ENCODE measurements at places on chromosomes 12 and 14. TPM values are rescaled to one million over a fixed set of nuclear protein-coding genes. Genes with fewer than 3 reads are reported as not detected.

DNA sequence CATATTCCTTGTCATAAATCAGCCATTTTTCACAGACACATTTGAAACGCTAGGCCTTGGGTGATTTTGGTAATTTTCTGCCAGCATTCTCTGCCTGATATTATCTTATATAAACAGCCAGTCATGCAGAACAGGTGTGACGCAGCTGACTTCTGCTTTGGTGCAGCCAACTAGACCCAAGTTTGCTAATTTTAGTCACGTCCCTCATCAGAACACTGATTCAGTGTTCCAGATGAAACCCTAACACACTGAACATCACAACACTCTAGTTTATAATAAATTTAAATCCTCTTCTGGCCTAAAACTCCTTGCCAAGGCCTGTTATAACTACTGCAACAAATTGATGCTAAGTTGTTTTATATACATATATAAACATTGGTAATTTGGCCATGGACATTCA is 386.1 kb downstream of the SEC23A start:
- H3K27me3 ChIP-seq: no peaks in the 10 kb centered on the region
- no peak for DNase-seq
- no peak overlapping the region for H3K27ac ChIP-seq
- no peaks in the 10 kb centered on the region for H3K36me3 ChIP-seq
- H3K4me1 ChIP-seq: no peaks in the 10 kb centered on the region

- peak overlapping the region; percentile 89 for H3K27ac ChIP-seq
- no peak overlapping the region for H3K4me3 ChIP-seq
Measured at GRCh38 chr12:52148464-52149181, 43.2 kb downstream of the KRT80 start.

DNA sequence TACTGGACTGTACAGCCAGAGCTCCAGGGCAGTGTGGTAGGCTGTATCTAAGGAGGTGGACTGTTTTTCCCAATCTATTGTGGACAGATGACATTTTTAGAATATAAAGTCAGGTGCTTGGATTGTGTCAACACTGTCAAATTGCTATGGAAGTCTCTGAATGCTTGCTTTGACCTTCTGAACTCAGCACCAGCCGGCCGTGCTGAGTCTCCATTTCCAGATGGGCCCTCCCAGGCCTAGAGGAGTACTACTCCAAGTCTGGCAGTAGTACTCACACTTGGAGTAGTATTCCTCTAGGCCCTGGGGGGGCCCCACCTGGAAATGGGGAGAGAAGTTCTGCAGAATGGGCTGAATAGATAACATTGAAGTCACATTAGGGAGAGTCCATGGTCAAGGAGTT is 16.2 kb upstream of the KCNK13 start:
- H3K36me3 ChIP-seq: peaks cover 27% of the 10 kb centered on the region
- H3K4me1 ChIP-seq: no peaks in the 10 kb centered on the region
- no peak for DNase-seq
- no peaks in the 10 kb centered on the region for H3K27me3 ChIP-seq
- H3K27ac ChIP-seq: no peak overlapping the region
- no peak overlapping the region for H3K4me3 ChIP-seq

DNA sequence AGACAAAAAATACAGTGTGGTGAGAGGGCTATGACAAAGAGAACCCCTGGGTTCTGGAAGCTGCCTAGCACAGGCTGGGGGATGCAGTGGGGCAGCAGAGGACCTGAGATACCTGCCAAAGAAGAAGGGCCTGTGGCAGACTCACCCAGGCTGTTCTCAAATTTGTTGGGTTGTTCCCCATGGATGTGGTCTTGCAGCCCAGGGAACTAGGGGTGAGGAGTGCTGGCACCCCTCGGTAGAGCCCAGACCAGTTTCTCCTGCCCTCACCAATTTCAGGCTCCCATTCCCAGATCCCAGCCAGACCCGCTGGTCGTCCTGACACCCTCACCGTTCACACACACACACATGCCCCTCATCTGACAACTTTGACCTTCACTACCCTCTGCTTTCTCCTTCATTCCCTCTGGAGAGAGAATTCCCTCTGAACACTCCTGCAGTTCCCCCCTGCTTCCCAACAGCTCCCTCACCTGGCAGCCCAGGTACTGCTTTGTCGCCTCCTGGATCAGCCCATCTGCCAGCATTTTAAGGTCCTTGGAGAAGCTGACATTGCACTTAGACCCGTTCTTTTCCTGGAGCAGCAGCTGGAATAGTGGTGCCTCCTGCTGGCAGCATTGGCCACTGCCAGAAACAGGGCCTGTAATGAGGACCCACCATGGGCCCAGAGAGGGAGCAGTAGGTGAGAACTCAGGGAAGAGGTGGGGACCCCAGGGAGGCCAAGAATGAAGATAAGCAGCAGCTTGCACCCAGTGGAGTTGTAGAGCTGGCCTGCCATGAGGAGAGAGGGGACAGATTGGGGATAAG is 5.9 kb upstream of the GDF11 start:
- peaks cover 5% of the 10 kb centered on the region for H3K27me3 ChIP-seq
- H3K36me3 ChIP-seq: no peaks in the 10 kb centered on the region
- no peak overlapping the region for H3K4me3 ChIP-seq

DNA sequence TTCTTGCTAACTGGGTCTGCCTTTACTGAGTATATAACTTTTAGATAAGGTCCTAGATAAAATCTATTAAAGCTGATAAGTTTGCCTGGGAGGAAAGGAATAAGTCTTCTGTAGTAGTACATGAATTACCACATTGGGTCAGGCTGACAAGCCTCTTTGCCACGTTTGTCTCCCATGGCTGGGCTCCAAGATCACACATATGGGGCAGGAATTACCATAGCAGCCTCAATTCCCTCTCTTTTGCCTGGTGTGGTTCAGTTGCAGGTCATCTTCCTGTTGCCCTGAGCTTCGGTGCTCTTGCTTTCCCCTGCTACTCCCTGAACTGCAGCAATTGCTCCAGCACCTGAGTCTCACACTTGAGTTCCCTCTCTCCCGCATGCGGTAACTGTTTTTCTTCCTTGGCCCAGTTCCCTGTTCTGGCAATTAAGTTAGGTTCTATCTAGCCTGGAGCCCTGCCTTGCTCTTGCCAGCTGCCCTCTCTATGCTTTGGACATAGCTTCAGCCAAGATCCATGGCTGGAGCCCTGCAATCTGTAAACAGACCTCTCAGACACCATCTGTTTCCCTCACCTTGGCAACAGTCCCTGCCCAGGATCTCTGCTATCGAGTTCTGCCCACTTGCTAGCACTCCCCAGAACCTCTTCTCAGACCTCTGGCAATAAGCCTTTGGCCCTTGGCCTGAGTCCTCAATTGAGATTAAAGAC is 5.8 kb upstream of the GLT8D2 start:
- no peak overlapping the region for H3K27ac ChIP-seq
- H3K4me1 ChIP-seq: peaks cover 9% of the 10 kb centered on the region
- DNase-seq: no peak
- H3K4me3 ChIP-seq: no peak overlapping the region
- peaks cover 4% of the 10 kb centered on the region for H3K27me3 ChIP-seq

GRCh38 chr12:4567073-4567881 is 5.3 kb downstream of the DYRK4 start:
- no peak for DNase-seq
- H3K36me3 ChIP-seq: no peaks in the 10 kb centered on the region
- no peaks in the 10 kb centered on the region for H3K4me1 ChIP-seq
- no peak overlapping the region for H3K4me3 ChIP-seq

- peaks cover 35% of the 10 kb centered on the region for H3K4me1 ChIP-seq
- H3K4me3 ChIP-seq: peak within 1 kb of the TSS; percentile 76
- peak; percentile 90 for DNase-seq
- no peaks in the 10 kb centered on the region for H3K27me3 ChIP-seq
Measured at GRCh38 chr14:50231475-50232275, at the start of gene SOS2. Gene SOS2 (minus strand): TSS chr14:50231578. CDS start chr14:50231283, 295 bp downstream.

GRCh38 chr12:54371328-54372112 is 7.2 kb upstream of the GPR84 start:
- peaks cover 67% of the 10 kb centered on the region for H3K4me1 ChIP-seq
- peaks cover 7% of the 10 kb centered on the region for H3K36me3 ChIP-seq
- no peaks in the 10 kb centered on the region for H3K27me3 ChIP-seq
- DNase-seq: peak; percentile 73
- H3K4me3 ChIP-seq: no peak overlapping the region

- H3K27me3 ChIP-seq: peaks cover 8% of the 10 kb centered on the region
- DNase-seq: peak; percentile 4
- H3K4me1 ChIP-seq: no peaks in the 10 kb centered on the region
- H3K27ac ChIP-seq: no peak overlapping the region
- H3K36me3 ChIP-seq: no peaks in the 10 kb centered on the region
- H3K4me3 ChIP-seq: no peak overlapping the region
Measured at GRCh38 chr14:65927931-65928356, 515.4 kb downstream of the FUT8 start.

Gene KRT7
- 32.4 TPM for polyA plus RNA-seq

Gene NAB2
- polyA plus RNA-seq: 42.1 TPM

Gene KRT2
- not detected for polyA plus RNA-seq

Gene MYF6
- 0.44 TPM for polyA plus RNA-seq

Gene SLC10A1
- 0.40 TPM for polyA plus RNA-seq

Gene RTL1
- 0.13 TPM for polyA plus RNA-seq

Data from left lung (tissue), 14 donors.